NCI-H2171 (cell line): ENCODE measurements at places on chromosomes 7 and 10.

DNA sequence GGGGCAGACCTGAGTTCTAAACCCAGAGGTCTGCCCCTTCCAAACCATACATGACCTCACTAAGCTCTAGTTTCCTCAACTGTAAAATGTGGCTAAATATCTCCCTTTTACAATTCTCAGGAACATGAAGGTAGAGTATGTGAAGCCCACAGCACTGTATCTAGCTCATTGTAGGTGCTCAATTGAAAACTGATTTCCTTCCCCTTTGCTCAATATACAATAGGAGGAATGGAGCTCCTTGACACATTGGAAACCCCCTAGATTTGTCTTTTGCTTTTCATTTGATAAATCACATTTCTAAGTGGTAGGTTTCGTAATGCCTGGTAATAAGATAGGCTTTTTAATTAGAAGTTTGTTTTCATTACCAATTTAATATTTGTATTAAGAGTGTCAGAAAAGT is 153.3 kb downstream of the ARID5B start:
- DNase-seq, result no peak

DNA sequence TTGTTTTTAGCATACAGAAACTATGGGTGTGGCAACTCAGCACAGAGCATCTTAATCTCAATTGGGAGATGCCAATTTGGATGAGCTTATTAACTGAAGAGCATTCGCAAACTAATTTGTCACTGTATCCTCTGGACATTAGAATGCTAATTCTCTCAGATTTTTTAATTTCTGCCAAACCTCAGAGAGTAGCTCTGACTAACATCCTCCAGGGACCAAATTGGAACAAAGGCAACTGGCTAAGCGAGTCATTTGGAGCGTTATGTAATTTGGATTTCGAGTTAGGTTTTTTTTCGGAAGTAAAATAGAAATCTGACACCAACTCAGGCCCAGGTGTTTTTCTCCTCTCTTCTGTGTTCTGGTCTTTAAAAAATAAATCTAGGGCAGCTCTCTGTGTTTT is 201.9 kb downstream of the BMPER start:
- peak; percentile 60 for DNase-seq

DNA sequence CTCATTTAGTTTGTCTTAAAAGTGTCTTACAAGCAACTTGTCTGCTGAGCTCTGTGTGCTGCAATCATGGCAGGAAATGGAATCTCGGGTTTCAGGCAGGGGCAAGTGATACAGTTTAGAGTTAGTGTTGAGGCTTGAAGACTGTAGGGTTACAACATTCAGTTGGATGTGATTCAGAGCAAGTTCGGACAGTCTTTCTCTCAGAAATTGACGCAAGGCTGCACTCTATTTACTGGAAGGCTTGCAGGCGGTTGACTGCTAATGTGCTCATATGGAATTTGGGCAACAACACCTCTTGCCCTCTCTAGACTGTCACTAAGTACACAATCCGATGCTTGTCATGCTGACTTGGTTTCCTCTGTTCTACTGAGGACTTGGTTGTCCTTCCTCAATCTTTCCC is 161.7 kb upstream of the BMPER start:
- DNase-seq, result no peak

DNA sequence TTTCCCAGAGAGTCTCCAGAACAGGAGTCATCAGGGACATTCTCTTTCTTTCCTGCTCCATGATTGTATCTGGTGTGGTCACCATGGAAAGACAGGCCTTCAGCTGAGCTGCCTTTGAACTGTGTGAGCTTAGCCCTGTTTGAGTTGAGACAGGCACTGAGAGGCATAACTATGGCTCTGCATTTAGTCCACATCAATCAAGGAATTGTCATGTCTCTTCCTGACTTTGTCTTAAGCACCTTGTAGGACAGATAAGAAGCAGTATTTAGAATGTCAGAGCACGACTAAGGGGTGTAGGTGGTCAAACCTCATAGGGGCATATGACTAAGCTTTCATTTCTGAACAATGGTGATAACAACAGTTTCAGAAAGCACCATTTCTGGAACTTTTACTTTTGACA is 53.5 kb downstream of the EPDR1 start:
- DNase-seq, result no peak

GRCh38 chr7:5276611-5277010 is 6.1 kb upstream of the SLC29A4 start:
- peak; percentile 22 for DNase-seq

GRCh38 chr10:37436357-37436756 is 311.0 kb downstream of the ANKRD30A start:
- no peak for DNase-seq

- DNase-seq, result no peak
Measured at GRCh38 chr10:113047151-113047550, 97.1 kb downstream of the TCF7L2 start.
